ENCODE measurements at places on chromosomes 7 and 10. TPM values are rescaled to one million over a fixed set of nuclear protein-coding genes. Genes with fewer than 3 reads are reported as not detected.

DNA sequence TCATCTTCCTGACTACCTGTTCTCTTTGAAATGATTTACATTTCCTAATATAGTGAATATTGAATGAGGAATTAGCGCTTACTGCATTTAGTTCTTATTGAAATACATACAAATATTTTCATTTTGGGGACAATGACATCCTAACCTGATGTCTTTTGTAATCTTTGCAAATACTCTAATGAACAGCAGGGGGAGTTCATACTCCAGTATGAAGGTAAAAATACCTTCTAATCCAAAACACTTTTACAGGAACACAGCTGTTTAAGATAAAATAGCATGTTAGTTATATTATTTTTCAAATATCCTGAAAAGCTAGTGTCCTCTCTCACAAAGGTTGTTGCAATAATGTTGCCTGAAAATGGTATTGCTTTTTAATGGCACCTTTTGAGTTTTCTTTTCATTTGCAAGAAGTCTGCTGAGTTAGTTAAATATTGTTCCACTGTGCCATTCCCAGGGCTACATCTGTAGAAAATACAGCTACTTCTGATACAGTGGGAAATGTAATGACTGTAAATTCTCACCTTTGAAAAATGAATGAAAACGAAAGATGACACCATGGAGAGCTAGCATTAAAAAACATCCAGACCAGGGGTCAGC is 400.0 kb downstream of the PHF14 start:
- H3K36me3 ChIP-seq, result no peaks in the 10 kb centered on the region
- no peaks in the 10 kb centered on the region for H3K27me3 ChIP-seq
- no peak overlapping the region for H3K4me3 ChIP-seq
- DNase-seq, result no peak

DNA sequence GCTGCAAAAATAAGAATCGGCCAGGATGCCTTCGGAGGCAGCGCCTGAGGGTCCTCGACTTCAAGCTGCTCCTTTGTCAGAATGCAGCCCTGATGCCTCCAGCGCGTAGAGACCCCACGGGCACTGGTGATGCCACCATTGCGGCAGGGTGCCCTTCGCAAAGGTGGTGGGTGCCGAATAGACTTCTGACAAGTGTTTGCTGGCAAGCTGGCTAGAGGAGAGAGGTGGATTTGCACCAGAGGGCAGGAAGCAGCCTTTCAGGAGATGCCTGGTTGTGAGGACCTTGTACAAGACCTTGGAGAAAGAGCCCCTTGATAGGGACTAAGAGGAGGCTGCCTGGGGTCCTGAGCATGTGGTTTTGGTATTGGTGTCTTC is 103.2 kb upstream of the PPIF start:
- peak overlapping the region; percentile 69 for H3K27ac ChIP-seq
- H3K4me3 ChIP-seq, result no peak overlapping the region
- H3K36me3 ChIP-seq, result no peaks in the 10 kb centered on the region
- H3K4me1 ChIP-seq, result peaks cover 54% of the 10 kb centered on the region

GRCh38 chr10:63421591-63421990 is 44.2 kb downstream of the JMJD1C start:
- H3K4me1 ChIP-seq, result peaks cover 1% of the 10 kb centered on the region
- H3K27ac ChIP-seq, result no peak overlapping the region
- H3K36me3 ChIP-seq, result no peaks in the 10 kb centered on the region
- H3K4me3 ChIP-seq, result no peak overlapping the region

- no peak for DNase-seq
- H3K27ac ChIP-seq, result no peak overlapping the region
- peaks cover 51% of the 10 kb centered on the region for H3K27me3 ChIP-seq
- no peaks in the 10 kb centered on the region for H3K4me1 ChIP-seq
Measured at GRCh38 chr7:72335561-72336381, 76.4 kb downstream of the CALN1 start.

DNA sequence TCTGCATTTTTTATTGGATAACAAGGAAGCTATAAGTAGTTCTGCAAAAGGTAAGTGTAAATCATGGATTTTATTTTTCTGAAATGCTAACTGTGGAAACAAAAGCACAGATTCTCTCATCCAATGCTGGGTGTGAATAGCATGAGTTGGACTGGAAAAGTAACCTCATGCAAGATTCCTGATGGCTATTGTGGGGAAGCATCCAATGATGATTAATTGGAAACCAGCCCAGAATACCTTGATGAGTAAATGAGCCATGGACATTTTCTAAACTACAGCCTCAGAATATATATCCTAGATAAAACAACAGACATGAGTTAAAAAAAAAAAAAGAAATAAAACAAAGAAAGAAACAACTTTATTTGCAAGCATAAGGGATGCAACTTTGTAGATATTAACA is 934.6 kb downstream of the CCSER2 start:
- no peaks in the 10 kb centered on the region for H3K4me1 ChIP-seq
- no peaks in the 10 kb centered on the region for H3K27me3 ChIP-seq
- H3K27ac ChIP-seq, result no peak overlapping the region
- no peaks in the 10 kb centered on the region for H3K36me3 ChIP-seq
- DNase-seq, result no peak

GRCh38 chr10:13987446-13987845 is 343.3 kb downstream of the FRMD4A start:
- no peak for DNase-seq
- peaks cover 14% of the 10 kb centered on the region for H3K4me1 ChIP-seq
- H3K4me3 ChIP-seq, result no peak overlapping the region
- H3K27ac ChIP-seq, result no peak overlapping the region
- H3K36me3 ChIP-seq, result no peaks in the 10 kb centered on the region

DNA sequence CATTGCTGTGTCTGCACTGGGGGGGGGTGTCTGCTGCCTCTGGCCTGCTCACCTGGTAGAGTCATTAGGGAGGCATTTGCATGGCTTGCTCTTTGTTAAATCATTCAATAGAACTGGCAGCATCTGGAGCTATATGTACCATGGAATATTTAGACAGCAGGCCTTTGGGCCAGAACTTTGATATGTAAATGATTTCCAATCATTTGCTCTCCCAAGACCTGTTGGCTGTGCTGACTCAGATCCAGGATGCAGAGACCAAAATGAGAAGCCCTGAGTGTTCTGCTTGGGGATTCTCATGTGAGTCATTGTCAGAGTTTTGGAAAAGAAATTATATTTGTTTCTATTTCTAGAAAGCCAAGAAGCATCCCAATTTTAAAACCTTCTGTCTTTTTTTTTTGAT is 257.6 kb upstream of the IGFBP3 start:
- no peak for DNase-seq
- no peaks in the 10 kb centered on the region for H3K36me3 ChIP-seq
- H3K4me3 ChIP-seq, result no peak overlapping the region
- no peaks in the 10 kb centered on the region for H3K27me3 ChIP-seq
- H3K27ac ChIP-seq, result no peak overlapping the region

GRCh38 chr10:61620506-61620905 is 42.2 kb upstream of the CABCOCO1 start:
- H3K4me1 ChIP-seq, result no peaks in the 10 kb centered on the region
- H3K27me3 ChIP-seq, result no peaks in the 10 kb centered on the region
- no peak overlapping the region for H3K27ac ChIP-seq
- no peak overlapping the region for H3K4me3 ChIP-seq
- no peak for DNase-seq

DNA sequence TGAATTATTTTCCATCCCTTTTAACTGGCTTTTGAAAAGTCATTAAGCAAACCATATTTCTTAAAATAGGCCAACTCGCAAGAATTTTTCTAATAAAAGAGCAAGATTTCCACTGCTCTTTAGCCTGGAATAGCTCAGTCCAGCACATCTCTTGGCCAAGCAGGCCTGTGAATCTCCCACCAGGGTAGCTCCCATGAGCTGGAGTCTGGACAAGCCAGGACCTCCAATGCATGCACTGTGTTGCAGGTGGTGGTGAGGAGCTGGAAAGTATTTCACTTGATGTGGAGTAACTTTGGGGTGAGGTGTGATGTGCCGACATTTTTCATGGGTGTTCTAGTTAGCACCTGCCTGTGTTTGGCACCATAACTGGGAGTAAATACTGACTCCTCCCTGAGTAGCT is 117.3 kb upstream of the TBX20 start:
- no peak overlapping the region for H3K27ac ChIP-seq
- DNase-seq, result no peak
- no peaks in the 10 kb centered on the region for H3K4me1 ChIP-seq
- H3K27me3 ChIP-seq, result no peaks in the 10 kb centered on the region

ASB10 gene
- not detected for total RNA-seq

LARP4B gene
- total RNA-seq, result 108 TPM

HABP2 gene
- total RNA-seq, result 1.3 TPM

AEBP1 gene
- total RNA-seq, result 124 TPM

CACNB2 gene
- 5.1 TPM for total RNA-seq
